ENCODE measurements at places on chromosomes 12 and 14.
A peak's percentile ranks its signal among the peaks of the same experiment; 100 is the strongest.

DNA sequence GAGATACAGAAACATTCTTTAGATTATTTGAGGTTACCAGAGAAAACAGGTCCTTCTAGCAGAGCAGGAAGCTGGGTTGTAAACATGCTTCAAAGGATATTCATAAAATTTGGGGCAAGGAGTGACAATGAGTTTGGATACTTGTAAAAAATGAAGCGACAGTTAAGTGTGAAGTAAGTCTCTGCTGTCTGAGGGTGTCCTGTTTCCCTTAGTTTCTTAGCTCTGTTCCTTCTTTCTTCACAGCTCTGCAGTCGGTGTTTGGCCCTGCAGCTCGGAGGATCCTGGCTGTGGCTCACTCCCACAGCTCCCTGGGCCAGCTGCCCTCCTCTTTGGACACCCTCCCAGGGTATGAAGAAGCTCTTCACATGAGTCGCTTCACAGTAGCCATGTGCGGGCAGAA lies 10.8 kb downstream of the TMEM52B start:
- no peak for DNase-seq

- DNase-seq: no peak
Measured at GRCh38 chr12:111216387-111217159, 152.3 kb downstream of the PHETA1 start.

- no peak for DNase-seq
Measured at GRCh38 chr14:69943084-69943780, 64.0 kb downstream of the SMOC1 start.

DNA sequence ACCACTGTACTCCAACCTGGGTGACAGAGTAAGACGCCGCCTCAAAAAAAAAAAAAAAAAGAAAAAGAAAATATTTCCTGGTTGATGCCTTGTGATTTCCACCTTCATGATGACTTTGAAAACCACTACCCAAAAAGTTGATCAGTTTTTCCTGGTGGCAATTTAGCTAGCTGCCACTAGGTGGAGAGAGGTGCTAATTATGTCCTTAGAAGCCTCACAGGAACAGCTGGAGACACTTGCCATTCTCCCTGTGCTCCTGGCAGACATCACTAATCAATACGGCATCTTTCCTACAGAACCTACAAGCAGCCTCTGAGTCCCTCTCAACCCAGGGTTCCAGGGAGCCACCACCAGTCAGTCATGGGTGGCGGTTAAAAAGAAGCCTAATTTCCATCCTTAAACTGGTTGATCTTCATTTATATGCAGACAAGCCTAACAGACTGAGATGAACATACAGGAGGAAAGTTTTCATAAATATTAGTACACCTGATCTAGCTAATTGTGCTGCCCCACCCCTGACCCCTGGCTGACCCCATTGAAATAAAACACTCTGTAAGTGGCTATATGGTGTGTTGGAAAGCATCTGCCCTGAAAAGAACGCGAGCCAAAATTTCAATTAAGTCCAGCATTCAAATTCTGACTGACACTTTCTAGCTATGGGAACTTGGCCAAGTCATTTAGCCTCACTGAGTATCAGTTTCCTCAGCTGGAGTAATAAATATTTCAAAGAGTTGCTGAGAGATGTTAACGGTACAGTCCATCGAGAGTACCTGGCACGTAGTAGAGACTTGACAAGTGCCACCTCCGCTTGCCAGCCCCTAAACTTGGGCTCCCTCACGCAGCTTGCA lies 6.2 kb upstream of the OAS1 start:
- DNase-seq: peak; percentile 21

DNA sequence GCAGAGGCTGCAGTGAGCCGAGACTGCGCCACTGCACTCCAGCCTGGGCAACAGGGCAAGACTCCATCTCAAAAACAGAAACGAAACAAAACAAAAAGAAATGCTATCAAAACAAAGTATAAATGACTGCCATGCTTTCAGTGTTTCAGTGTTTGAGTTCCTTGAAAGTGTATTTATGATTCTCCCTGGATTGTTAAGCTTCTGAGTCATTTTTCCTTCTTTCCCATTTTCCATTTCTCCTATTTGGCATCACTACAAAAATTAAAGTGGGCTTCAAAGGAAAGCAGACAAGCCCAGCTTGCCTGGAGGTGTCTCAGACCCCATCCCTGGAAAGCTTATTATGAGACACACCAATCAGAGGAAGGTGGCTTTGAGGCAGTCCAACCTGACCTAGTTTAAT lies 35.1 kb downstream of the NIN start:
- no peak for DNase-seq

DNA sequence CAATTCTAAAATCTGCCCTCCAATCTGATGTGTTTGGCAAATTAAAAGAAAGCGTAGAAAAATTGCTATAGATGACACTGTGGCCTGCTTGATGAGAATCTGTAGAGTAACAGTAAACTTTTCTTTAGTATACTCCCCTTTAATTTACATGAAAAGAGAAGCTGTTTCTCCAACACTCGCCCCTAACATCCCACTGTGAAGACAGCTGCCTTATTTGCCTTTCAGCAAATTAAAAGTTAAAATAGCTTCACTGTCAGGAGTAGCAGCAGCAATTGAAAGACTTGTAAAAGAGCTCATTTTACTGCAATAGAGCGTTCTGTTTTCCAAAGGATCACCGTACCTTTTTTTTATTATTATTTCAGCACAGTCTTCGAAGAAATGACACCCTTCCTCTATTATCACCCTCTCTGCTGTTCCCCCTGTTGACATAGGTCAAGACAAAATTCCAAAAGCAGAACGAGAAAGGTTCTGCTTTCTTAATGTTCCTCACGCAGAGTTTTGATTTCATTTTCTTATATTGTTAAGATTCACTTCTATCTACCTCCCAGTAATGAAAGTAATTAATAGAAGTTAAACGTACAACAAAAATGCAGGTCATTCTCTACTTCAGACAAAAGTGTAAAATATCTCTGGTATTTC lies 153.5 kb upstream of the USP15 start:
- no peak for DNase-seq

- no peak for DNase-seq
Measured at GRCh38 chr14:32311294-32312009, 17.6 kb upstream of the AKAP6 start.

DNA sequence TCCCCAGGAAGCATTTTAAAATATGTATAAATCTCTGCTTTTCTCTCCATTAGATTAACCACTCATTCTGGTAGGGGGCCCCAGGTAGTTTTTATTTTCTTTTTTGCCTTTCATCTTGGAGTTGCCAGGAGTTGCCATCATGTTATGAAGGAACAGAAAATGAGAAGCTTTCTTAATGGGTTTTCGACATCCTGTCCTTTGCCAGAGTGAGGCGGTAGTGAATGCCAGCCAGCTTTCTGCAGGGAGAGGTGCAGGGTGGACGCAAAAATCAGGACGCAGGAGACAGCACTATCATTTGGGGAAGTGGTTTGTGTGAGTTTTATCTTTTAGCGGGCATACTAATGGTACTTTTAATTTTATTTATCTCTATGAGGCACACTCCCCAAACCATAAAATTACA lies 1.7 kb downstream of the RASSF8 start:
- no peak for DNase-seq

Data from HuH-7.5 (cell line).